ENCODE measurements at places on chromosomes 1 and 21.

DNA sequence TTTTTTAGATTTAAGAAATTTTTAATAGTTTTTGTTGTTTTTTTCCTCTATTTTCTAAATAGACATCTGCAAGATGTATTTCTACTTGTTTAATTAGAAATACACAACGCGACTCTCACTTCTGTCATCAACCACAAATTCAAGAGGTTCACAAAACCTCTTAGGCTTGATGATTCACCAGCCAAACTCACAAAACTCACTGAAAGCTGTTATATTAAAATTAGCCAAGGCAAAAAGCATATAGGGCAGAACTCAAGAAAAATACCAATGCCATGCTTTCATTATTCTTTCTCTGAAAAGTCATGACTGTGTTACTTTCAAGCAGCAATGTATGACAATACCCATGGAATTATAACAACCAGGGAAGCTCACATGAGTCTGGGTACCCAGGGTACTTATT is 487.0 kb upstream of the RGS18 start:
- no peak for DNase-seq

GRCh38 chr1:161817176-161817730 is 51.1 kb downstream of the ATF6 start:
- DNase-seq: no peak

GRCh38 chr1:165409657-165410358 is 35.1 kb downstream of the RXRG start:
- DNase-seq: peak; percentile 54

DNA sequence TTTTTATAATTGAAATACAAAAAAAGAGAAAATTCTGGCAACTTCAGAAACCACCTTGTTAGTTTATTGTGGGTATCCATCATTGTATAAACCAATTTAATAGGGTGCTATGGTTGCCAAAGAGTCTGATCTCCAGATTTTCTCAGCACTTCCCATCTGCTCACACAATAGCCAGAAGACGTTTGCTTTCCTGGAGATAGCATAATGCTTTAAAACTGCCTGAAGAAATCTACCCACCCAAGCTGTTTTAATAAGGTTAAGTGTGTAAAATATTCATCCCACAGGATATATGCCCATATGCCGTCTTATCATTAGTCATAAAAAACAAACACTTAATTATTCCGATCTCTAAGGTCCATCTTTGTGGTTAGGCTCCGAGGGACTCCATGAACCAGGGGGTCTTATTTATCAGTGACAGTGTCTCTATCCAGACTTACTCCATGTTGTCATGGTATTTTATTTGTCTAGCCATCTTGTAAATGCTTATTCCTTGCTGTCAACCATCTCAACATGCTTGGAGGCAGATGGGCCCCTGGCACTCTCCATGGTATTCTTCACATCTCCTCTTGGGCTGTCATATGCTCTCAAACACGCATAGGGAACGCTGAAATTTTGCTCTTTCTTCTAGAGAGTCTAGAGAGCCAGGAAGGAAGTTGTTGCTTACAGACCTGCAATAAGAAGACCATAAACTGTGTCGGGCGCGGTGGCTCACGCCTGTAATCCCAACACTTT is 58.5 kb downstream of the MAP10 start:
- no peak for DNase-seq

- DNase-seq: no peak
Observed at GRCh38 chr1:180838535-180838934, 74.2 kb upstream of the KIAA1614 start.

DNA sequence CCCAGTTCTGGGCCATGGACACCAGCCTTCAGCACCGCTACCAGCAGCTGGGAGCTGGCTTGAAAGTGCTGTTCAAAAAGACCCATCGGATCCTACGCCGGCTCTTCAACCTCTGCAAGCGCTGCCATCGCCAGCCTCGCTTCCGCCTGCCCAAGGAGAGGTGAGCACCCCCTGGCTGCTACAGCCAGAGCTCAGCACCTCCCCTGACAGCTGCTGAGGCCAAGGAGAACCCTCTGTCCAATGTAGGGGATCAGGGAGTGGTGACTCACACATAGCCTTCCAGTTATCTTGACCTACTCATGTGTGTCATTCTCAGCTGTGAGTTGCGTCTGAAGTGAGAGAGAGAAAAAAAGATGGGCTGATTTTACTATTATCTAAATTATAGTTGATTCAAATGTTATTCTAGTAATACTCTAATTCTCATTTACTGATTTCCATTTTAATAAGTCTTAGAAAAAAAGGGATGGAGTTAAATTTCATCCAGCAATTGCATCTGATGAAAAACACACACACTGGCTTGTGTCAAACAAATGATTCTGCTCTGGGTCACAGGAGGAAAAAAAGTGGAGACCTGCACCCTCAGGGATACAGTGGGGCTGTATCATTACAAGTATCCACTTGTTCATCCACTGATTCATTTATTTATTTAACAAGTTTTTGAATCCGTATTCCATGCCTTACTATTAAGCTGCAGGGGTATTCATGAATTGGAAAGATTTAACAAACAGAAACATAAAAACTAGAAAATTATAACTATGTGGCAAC is 108.0 kb downstream of the BRINP2 start:
- DNase-seq: no peak

GRCh38 chr1:44040846-44041245 is 9.6 kb upstream of the SLC6A9 start:
- no peak for DNase-seq

DNA sequence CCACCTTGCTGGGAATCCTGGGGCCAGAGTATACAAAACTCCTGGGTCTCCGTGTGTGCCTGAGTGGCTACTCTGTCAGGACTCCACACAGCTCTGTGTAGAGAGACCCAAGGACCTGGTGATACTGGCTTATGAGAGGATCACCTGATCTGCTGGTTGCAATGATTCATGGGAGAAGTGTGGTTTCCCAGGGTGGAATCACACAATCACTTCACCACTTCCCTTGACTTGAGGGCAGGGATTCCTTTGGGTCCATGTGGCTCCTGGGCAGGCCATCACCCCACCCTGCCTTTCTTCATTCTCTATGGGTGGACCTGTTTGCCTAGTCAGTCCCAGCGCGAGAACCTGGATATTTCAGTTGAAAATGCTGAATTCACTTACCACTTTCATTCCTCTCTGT is 13.3 kb downstream of the PRSS38 start:
- no peak for DNase-seq

GRCh38 chr1:245133995-245134715 is 20.6 kb upstream of the KIF26B start:
- no peak for DNase-seq

GRCh38 chr1:207440626-207441025 is 13.5 kb upstream of the CR2 start:
- no peak for DNase-seq

- no peak for DNase-seq
Observed at GRCh38 chr21:34915364-34915841, 133.7 kb downstream of the RUNX1 start.

DNA sequence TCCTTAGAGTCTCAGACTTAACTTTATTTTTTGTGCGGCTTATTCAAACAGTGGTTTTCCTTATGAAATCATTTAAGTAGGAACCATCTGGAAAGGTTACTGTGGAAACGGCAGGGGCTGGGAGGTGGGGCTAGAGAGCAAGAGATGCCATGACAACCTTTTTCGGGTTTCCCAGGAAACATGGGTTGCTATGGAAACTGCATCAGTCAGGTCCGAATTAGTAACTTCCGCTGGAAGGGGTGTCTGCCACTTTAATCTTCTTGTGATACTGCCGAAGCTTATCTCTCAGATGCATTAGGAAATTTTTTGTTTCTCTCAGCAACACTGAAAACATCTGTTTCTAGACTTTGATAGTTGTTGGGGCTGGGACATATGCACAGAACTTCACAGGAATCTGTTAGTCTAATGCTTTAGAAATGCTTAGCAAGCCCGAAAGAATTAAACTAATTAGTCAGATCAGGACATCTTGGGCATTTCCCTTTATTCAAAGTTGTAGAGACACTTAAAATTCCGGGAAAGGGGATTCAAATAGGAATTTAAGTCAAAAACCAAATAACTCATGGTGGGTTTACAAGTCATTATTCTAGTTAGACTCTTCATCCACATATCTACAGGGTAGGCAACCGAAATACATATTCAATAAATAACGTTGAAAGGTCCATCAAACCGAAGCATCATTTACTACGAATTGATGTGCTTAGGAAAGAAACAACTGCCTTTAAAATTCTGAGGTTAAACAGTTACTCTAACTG is 2.6 kb downstream of the KCNA3 start:
- DNase-seq: peak; percentile 49

- DNase-seq: no peak
Observed at GRCh38 chr1:31755197-31755611, 8.9 kb downstream of the ADGRB2 start.

- no peak for DNase-seq
Observed at GRCh38 chr1:9438431-9439073, 100.7 kb upstream of the SLC25A33 start.

- DNase-seq: no peak
Observed at GRCh38 chr1:43983253-43983899, 4.4 kb downstream of the B4GALT2 start.

DNA sequence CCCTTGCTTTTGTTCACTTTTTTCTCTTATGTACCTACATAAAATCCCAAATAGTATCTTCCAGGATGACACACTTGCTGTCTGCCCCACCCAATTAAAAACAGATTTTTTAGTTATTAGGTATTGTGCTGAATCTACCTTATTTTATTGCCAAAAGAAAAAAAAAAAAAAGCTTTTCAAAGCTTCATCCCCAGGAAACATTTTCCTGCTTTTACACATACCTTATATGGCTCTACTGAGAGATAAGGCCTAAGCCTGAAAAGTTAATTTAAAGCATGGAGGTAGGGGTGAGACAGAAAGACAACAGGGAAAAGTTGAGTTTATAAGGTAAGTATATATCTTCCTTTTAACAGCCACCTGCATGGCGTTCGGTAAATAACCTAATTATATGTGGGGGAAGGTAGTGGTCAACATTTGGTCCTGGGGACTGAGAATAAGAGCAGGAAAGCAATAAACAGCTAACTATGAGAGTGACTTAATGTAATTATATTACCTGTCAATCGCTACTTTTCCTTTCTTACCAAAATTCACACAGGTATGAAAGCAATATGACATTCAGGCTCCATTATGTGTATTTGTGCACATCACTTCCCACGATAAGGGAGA is 54.6 kb upstream of the BOLA1 start:
- peak; percentile 3 for DNase-seq

DNA sequence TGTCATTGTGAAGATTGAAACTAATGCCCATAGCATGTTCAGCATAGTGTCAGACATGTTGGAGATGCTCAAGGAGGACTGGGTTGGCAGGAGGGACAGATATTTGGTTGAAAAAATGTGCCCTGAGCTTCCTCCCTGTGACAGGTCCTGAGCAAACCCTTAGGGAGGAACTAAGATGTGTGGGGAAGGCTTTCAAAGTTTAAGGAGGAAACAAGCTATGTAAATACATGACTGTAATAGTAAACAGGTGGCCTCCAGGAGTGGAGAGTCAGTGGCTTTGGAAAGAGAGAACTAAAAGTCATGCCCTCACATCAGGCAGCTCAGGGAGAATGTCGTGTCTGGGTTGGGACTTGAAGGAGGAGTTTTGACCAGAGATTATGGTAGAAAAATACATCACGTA is 9.7 kb upstream of the KIRREL1 start:
- DNase-seq: no peak

DNA sequence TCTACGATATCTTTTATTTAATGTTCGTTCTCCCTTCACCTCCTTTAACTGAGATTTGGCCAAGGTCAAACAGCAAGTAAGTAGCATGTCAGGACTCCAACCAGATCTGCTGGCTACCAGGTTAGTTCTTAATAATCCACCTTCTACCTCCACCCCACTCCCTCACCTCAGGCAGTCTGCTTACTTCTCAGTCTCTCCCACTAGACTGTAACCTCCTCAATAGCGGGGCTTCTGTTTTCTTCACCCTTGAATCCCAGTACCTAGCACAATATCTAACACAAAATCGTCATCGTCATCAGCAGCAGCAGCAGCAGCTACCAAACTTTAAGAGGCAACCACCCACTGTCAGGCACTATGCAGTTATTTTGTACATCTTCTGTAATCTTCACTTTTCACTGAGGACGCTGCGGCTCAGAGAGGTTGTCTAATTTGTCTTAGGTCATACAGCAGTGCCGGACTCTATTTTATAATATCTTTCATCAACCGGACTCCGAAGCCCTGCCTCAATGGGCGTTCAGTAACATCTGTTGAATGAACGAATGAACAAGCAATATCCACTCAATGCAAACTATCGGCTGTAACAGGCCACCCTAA is 859 bp upstream of the MAGI3 start:
- peak; percentile 21 for DNase-seq

- DNase-seq: no peak
Observed at GRCh38 chr1:167344615-167345385, 124.1 kb downstream of the POU2F1 start.

GRCh38 chr21:46193829-46194373 is 9.6 kb upstream of the SPATC1L start:
- DNase-seq: no peak

DNA sequence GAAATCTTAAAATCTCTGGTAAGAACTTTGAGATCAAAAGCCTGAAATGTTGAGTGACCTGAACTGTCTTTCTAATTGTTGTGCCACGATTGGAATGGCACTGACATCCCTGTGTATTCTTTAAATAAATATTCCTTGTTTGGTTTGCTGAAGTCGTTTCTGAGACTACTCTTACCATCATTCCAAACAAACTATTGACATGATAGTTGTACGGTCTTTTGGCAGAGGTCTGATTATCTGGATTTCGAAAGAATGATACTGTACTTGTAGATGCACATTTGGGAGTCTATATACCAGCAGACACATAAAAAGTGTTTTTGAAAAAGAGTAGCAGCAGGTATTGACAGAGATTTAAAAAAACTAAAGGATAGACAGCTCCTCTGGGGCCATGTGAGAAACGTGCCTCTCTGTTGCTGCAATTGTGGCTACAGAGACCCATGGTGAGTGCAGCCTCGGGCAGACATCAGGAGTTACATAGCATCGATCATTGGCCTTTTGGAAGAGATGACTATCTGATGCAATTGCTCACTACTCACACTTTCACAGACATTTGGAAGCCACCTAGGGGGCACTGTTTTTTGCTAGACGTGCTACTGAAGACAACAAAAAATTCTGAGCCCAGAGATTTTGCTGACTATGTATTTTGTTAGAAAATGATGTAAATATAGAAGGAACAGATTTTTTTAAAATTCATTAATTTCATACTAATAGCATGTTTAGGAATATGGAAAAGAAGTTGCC is 464.5 kb downstream of the KCNT2 start:
- DNase-seq: no peak

DNA sequence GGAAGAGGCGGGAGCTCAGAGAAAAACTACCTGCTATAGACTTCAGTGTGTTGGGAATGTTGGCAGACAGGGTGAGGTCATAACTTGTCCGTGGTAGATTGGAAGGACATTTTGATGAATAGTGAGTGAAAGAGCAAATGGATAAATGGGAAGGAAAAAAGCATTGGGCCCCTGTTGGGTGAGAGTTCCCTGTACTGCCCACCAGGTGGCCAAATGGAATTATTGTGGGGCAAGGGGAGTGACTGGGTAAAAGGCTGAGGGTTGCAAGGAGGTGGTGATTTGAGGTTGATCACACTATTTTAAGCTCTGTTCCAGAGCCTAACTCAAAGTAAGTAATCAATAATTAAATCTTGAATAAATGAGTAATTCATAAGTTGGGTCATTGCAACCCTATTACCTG is 60.4 kb downstream of the MRPS6 start:
- DNase-seq: no peak

Measured in retina (tissue), 1 donor.